ENCODE measurements at places on chromosomes 12 and 14. TPM values are rescaled to one million over a fixed set of nuclear protein-coding genes. Genes with fewer than 3 reads are reported as not detected.

- H3K27ac ChIP-seq, result no peak overlapping the region
- peaks cover 33% of the 10 kb centered on the region for H3K4me1 ChIP-seq
- no peak for DNase-seq
- H3K36me3 ChIP-seq, result no peaks in the 10 kb centered on the region
- no peak overlapping the region for H3K4me3 ChIP-seq
These were observed 248.2 kb downstream of the DPF3 start for GRCh38 chr14:72645706-72646105.

DNA sequence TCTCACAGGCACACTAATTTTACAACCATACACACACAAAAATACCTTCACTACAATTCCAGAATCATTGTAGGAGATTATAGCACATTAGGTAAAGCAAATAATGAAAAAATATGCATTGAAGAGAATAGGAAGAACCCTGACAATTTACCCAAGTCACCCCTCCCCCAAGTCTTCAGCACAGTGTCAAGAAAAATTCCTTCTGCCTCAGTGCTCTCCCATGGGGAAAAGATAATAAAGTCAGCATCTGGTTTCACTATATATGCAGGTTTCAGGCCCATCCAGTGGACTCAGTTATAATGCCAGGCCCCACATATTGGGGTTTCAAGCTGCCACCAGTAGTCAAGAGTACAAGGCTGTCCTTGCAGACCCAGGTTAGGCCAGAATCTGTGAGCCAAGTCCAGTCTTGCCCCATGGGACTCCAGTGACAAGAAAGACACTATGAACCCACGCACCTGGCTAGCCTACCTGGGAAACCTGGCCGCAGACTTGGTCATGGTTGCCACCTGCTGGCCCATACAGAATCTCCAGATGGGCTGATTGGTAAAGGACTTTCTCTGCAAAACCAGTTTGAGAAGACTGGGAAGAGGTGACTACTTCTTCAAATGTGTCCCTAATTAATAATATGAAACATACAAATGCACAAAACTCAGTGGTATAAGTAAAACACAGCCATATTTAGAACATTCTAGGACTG lies 398.6 kb upstream of the FLRT2 start:
- H3K4me1 ChIP-seq, result no peaks in the 10 kb centered on the region
- no peak overlapping the region for H3K27ac ChIP-seq
- H3K27me3 ChIP-seq, result no peaks in the 10 kb centered on the region

LRP6 gene
- 46.7 TPM for total RNA-seq

RPGRIP1 gene
- under 0.01 TPM for total RNA-seq

CCDC197 gene
- not detected for total RNA-seq

LRRK2 gene
- total RNA-seq, result 5.1 TPM

All from osteoblast (primary cell).